ENCODE measurements at places on chromosomes 6 and 20.
A peak's percentile ranks its signal among the peaks of the same experiment; 100 is the strongest.

DNA sequence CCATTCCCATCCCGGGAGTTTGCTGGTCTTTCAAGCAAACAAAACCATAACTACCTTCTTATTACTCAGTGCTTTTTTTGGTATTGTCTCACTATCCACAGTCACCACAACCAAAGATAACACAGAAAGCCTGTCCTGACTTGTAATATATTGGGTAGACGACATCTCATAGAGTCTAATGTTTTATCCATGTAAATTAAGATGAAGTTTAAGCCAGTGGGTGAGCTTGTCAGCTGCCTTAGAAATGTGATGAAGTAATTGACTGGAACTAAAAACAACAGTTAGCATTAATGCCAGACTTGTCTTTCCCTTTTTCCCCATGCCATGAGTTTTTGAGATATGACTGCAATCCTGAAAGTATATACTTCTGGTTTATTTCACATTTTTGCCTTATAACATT, 282.7 kb upstream of the PRDM1 start:
- no peak for DNase-seq

- no peak for DNase-seq
Measured at GRCh38 chr6:16504609-16505008, 256.7 kb downstream of the ATXN1 start.

DNA sequence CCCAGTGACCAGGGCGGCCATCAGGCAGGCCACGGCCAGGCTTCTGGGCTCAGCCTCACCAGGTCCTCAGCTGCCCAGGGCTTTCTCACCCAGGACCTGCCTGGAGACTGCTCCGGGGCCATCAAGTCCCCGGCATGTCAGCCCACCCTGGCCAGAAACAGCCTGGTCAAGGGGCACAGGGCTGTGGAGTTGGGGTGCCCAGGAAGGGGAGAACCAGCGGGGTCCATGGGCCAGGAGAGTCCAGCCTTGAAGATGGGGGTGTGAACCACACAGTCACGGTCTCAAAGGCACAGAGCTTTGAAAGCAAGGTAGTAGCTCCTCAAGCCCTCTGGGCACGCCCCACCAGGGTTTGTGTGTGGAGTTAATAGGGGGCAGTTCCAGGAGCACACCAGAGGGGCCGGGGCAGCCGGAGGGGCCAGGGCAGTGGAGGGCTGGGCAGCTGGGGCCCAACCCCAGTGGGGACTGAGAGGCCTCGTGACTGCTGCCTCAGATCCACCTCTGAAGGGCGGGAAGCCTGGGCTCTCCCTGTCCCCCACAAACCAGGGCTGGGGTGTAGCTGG, 48.0 kb upstream of the BHLHE23 start:
- DNase-seq = no peak

- DNase-seq = no peak
Measured at GRCh38 chr6:11714798-11715285, 63.8 kb downstream of the ADTRP start.

DNA sequence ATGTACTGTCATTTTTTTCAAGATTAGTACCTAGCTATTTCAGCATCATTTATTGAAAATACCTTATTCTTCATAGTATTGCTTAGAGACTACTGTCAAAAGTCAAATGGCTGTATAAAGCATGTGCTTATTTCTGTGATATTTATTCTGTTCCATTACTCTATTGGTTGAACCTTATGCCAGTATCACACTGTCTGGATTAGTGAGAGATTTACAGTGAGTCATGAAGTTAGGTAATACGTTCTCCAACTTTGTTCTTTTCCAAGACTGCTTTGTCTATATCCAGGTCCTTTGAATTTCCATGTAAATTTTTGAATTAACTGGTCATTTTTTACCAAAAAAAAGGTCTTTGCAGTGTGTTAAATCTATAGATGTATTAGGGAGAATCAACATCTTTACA, 18.6 kb upstream of the RNF217 start:
- no peak for DNase-seq

DNA sequence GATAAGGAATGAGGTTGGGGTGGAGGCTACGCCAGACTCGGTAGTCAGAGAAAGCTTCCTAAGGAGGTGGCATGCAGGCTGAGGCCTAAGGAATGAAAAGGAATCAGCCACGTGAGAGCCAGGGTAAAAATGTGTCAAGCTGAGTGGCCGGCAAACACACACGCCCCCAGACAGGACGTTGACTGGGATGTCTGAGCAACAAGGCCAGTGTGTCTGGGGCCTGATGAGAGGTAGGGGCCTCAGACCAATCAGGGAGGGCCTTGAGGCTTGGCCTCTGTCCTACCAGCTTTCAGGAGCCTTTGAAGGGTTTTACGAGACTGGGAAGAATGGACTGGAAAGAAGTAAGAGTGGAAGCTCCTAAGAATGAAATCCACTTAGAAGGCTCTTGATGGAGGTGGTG, 61.0 kb upstream of the PHACTR2 start:
- no peak for DNase-seq

DNA sequence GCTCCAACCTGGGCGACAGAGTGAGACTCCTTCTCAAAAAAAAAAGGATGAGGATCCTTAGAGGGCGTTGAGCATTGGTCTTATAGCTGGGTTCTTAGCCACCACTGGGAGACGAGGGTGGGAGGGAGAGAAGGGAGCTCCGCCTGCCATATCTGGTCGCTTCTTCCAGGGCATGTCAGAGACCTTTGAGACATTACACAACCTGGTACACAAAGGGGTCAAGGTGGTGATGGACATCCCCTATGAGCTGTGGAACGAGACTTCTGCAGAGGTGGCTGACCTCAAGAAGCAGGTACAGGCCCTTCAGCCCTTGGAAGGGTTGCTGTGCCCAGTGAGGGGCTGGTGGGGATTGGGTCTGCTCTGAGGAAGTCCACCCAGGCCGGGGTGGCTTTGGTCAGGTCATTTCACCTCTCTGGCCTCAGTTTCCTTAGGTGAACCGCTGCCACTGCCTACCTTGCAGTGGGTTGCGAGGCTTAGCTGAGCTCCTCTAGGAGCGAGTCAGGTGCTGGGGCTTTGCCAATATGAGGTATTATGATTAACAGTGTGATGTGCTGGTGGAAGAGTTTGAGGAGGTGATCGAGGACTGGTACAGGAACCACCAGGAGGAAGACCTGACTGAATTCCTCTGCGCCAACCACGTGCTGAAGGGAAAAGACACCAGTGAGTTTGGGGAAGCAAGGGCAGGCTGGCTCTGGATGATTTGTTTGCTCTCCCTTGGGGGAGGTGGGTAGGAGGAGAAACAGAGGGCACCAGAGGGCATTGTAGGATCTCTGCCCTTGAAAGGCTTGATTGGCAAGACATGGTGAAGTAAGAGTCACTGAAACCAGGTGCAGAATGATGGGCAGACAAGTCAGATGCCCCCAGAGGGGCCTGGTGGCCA, 8.5 kb downstream of the CNPY3 start:
- DNase-seq = no peak

DNA sequence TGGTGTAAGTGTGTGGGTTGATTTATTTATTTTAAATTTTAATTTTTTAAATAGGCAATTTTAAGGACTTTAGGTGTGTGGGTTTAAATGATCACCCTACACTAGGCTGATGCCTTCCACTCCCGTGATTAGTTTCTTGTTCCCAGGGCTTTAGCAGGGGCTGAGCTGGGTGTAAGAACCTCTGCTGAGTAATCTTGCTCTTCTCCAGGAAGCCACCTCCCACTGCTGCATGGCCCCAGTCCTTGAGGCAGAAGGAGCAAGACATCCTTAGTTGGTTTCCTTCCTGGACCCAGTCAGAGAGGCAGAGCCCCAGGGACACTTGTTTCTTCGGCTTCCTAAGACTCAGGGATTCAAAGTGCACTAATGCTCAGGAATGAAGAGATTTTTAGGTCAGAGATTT, 19.8 kb upstream of the CDC5L start:
- DNase-seq = no peak

GRCh38 chr6:116408491-116408890, 37.7 kb downstream of the DSE start:
- DNase-seq = no peak

DNA sequence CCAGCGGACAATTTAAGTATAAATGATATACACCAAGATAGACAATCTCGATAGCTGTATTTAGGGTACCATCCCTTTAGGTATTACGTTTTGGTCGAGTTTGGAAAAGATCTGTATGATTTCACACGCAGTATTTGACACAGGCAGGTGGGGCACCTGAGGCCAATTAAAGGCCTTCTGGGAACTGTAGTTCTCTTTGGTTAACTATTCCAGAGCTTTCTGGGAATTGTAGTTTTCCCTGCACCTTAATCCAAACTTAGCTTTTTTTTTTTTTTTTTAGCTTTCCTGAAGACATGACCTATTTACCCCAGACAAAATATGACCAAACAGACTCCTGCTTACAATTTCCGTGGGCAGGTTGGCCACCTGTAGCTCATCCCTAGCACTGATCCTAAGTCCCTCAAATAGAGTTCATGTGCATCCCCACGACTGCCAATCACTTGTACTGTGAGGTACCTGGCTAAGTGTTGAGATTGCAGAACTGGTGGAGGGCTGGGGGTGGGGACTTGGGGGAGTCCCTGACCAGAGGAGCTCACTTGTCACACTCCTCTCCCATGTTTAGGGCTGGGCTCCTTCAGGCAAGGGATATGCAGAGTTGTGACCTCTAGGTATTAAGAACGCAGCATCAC, 999 bp upstream of the EHMT2 start:
- peak; percentile 40 for DNase-seq

All from DMS 273 treated with DMSO at 0.1 percent for 48 hours (cell line).